ENCODE measurements at places on chromosomes 2 and 18.

DNA sequence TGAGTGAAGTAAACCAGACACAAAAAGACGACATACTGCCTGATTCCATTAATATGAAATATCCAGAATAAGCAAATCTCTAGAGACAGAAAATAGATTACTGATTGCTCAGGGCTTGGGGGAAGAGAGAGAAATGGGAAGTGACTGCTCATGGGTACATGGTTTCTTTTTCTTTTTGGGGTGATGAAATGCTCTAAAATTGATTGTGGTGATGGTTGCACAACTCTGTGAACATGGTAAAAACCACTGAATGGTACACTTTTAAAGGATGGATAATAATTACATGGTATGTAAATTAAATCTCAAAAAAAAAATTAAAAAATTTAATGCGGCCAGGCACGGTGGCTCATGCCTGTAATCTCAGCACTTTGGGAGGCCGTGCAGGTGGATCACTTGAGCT lies 39.3 kb downstream of the RPL31 start:
- no peak for DNase-seq

DNA sequence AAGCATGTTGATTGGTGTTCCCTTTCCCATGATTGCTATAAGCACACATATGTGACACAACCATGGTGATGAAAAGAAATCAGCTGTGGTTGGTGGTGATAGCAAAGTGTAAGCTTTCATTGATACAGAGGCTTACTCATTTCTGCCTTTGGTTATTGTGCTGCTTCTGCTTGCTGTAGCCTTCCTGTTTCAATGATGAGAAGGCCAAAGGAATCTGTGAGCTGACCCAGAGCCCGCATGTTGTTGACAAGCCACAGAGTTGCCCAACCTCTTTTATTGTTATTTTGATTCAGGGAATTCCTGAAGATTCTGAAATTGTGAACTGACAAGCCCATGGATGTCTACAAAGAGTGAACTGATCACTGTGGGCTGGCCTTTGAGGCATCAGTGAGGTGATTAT lies 164.4 kb downstream of the TMEFF2 start:
- no peak for DNase-seq

DNA sequence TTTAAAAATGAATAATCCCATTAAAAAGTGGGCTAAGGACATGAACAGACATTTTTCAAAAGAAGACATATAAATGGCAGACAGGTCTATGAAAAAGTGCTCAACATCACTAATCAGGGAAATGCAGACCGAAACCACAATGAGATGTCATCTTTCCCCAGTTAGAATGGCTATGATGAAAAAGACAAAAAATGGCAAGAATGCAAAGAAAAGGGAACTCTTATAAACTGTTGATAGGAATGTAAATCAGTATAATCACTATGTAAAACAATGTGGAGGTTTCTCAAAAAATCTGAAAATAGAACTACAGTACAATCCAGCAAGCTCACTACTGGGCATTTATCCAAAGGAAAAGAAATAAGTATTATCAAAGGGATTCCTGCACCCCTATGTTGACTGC lies 169.2 kb downstream of the METTL4 start:
- DNase-seq: no peak

- DNase-seq: no peak
Observed at GRCh38 chr2:100771125-100771524, 48.8 kb upstream of the NPAS2 start.

DNA sequence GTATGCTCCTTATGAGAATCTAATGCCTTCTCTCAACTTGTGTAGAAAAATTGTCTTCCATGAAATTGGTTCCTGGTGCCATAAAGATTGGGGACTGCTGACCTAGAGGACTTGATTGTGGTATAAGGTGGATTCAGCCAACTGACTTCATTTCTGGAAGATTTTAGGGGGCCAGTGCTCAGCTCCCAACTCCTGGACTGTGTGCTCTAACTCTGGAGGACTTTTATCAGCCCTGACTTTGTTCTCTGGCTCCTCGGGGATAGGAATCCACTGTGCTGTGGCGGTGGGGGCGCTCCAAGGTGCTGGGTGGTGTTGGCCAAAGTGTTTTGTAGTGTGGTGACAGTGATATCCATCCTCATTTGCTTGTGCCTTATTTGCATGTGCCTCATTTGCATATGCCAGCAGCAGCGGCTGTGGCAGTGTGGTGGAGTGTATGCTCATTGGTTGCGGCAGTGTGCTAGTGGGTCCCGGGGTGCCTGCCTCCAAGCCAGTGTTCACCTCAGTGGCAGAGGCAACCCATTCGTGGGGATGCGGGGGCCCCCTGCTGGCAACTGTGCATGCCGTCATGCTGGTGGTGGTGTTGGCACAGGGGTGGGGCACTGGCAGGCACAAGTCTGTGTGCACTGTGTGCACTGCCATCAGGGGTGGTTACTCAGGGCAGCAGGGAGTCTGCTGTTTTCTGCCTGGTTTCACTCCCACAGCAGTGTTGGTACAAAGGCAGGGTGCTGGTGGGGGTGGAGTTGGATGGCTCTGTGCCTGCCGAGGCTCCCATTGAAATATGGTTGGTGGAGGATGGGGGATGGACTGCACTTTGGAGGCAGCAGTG lies 19.6 kb downstream of the EHBP1 start:
- no peak for DNase-seq

DNA sequence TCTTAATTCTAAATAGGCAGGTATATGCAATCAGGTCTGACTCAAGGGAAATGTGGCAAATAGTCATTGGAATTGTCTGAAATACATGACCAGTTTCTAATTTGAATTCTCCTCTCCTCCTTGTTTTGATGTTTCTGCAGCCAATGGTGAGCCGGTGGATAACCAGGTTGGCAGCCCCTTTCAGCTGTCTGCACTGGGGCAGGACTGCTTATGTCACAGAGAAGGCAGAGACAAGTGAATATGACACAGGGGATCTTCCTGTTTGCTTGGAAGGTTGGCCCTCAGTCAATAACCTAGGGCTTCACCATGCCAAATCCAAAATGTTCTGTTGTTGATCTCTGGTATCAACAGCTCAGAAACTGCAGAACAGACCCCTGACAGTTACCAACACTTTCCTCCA lies 12.1 kb downstream of the MYT1L start:
- DNase-seq: no peak

- no peak for DNase-seq
Observed at GRCh38 chr2:98376301-98376910, 30.1 kb downstream of the CNGA3 start.

GRCh38 chr18:62578980-62579511 lies 56.2 kb downstream of the ZCCHC2 start:
- DNase-seq: no peak

DNA sequence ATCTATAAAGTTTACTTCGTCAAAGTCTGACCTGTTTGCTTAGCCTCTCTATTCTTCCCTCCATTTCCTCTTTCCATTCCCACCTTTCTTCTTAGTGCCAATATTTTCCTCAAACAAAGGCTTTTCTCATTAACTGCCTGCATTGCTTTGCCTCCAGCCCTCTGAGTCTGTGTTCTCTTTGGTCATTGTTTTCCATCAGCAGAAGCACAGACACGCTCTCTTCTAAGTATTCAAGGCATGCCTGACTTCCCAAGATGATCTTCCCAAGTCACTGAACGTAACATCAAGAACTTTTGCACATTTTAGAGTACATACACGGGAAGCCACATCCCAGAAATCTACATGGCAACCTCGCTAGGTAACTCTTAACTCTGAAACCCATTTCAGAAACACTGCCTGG lies 32.6 kb upstream of the ANXA4 start:
- DNase-seq: no peak

- no peak for DNase-seq
Observed at GRCh38 chr2:191030521-191031154, 16.7 kb upstream of the STAT1 start.

GRCh38 chr18:79746730-79747129 lies 51.0 kb upstream of the KCNG2 start:
- no peak for DNase-seq

GRCh38 chr2:12222554-12222953 lies 476.1 kb downstream of the LPIN1 start:
- no peak for DNase-seq

- DNase-seq: no peak
Observed at GRCh38 chr2:145623136-145623535, 1103.2 kb upstream of the ZEB2 start.

DNA sequence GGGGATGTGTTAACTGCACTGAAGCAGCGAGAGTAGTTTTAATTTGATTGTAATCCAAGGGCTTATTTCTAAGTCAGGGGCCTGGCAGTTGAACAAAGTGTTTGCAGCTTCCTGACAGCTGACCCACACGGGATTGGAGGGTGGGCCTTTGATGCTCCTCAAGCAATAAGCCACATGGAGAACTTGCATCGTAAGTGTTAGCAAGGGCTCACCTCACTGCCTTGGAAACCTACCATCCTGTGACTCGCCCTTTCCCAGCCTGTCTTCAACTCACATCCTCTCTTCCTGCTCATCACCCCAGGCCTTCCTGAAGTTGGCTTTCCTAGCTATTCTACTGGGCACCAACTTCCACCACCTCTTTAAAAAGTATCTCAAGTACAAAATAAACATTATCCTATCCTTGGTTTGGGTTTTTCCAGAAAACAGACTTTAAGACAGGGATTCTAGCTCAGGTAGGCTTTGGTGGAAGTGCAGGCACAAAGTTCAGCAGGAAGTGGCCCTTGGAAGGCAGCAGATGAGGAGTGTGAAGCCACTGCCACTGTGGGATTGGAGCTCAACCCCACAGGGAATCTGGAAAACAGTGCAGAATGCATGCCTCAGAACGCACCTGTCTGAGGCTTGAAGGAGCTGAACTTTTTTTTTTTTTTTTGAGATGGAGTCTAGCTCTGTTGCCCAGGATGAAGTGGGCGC lies 31.6 kb downstream of the B3GNT2 start:
- DNase-seq: no peak

DNA sequence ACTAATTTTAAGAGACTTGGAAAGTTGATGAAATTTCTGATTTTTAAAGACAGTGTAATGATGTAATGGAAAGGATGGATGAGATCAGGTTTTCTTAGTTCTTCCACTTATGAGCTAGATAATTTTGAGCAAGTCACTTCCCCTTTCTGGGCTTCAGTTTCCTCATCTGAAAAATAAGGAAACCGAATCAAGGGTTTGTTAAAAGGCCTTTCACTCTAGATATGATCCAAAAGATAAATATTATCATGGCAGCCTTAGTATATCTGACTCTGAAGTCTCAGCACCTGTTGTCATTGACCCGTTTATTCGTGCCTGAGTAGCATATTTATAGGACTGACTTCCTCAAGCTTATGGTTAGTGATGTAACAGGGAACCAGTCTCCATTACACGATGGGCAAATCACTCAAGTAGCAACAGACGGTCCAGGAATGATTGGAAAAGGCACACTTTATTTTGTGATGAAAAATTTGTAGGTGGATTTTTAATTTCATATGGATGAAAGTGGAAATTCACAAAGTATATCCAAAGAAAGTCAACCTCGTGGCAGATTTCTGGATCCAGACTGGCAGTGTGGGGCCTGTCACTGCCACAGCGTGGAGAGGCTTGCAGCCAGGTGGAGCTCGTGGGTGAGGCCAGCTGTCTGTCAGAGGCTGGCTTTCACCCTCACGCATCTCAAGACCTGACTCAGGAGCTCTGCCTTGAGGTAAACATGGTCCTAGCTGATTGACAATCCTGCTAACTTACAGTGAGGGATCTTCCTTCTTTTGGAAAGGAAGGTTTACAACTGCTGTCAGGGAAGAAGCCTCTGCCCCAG lies 137.9 kb upstream of the CXCR4 start:
- no peak for DNase-seq

DNA sequence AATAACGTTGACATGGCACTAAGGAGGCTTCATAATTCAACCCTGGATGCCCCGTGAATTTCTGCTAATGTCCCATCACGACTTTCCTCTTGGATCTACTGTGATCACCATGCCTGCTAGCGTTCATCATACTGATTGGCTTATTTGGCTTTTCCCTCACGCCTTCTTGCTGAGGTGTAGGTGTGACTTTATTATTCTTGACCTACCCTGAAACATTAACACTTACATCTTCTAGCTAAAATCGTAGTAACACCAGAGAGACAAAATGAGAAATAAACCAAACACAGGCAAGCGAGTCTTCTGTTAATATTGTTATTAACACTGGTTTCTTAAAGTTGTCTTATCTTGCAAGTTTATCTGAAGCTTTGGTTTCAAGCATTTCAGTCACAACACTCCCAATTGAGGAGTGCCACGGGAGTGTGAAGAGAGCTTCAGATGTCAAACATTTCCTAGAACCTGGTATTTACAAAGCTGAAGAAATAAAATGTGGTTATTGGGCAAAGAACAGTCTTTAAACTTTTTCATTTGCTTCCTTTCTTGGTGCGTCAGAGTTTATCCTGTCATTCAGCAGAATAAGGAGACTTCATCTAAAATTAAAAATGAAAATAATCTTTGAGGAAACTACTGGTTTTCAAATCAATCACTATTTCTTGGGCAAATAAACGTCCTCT lies 15.4 kb upstream of the STAT1 start:
- no peak for DNase-seq

DNA sequence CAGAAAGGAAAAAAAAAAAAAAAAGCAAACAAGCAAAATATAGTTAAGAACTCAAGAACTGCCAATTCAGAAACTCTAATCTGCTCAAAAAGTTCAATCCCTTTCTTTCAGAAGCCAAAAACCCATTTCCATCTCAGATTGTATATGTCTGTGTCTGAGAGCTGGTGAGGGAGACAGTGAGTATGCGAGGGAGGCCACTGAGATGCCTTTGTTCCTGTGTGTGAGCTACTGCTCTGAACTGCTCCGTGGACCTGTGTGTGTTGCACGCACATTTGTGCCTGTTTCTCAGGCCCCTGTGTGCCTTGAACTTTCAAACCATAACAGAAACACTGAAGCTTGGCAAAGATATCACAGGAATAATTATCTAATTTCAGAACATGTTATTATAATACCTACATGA lies 2.5 kb upstream of the PKDCC start:
- no peak for DNase-seq

GRCh38 chr2:201806442-201807170 lies at the start of gene CDK15:
Gene CDK15, plus strand, starts transcription at chr2:201806537. Its CDS starts 128 bp downstream, at chr2:201806665.
- DNase-seq: no peak

DNA sequence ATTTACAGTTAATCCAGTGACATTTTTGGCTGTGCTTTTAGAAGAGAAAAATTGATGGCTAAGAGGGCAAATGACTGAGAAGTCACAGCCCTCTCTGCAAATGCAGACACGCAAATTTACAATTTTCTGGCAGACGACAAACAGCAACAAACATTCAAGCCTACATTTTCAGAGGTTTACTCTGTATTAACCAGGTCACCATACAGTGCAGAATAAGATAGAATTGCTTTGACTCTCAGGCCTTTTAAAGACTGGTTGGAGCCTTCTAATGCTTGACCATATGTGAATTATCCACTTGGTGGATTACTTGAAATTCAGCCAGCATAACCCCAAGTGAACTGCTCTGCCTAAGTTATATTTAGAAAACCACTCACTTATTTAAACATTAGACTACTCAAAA lies 280.9 kb upstream of the STON1 start:
- no peak for DNase-seq

GRCh38 chr18:35862119-35862640 lies 110.3 kb upstream of the RMP24 start:
- no peak for DNase-seq

- DNase-seq: no peak
Observed at GRCh38 chr18:59607078-59607379, 90.2 kb downstream of the CCBE1 start.

GRCh38 chr2:241571821-241572620 lies 13.5 kb downstream of the BOK start:
- no peak for DNase-seq

All from stimulated activated CD4-positive, alpha-beta T cell treated with anti-CD3 and anti-CD28 coated beads, TNF-alpha, amount 100 ng/mL, for 4 hours (primary cell).